ENCODE measurements at places on chromosomes 7 and 10.

GRCh38 chr10:33416209-33416608 is 81.7 kb upstream of the NRP1 start:
- DNase-seq: no peak

DNA sequence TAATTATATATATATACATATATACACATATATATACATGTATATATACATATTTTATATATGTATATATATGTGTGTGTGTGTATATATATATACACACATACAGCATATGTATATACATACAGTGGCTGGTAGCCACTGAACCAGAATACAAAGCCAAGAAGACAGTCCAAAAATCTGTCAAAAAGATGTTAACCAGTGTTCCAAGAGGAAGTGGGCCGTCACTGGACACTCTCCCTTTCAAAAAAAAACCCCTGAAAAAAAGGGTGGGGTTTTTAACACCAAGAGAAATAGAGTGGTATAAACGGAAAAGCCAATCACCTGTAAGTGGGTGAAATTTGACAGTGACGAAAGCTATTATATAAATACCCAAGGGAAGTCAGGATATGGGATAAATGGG is 31.1 kb upstream of the C1GALT1 start:
- no peak for DNase-seq

DNA sequence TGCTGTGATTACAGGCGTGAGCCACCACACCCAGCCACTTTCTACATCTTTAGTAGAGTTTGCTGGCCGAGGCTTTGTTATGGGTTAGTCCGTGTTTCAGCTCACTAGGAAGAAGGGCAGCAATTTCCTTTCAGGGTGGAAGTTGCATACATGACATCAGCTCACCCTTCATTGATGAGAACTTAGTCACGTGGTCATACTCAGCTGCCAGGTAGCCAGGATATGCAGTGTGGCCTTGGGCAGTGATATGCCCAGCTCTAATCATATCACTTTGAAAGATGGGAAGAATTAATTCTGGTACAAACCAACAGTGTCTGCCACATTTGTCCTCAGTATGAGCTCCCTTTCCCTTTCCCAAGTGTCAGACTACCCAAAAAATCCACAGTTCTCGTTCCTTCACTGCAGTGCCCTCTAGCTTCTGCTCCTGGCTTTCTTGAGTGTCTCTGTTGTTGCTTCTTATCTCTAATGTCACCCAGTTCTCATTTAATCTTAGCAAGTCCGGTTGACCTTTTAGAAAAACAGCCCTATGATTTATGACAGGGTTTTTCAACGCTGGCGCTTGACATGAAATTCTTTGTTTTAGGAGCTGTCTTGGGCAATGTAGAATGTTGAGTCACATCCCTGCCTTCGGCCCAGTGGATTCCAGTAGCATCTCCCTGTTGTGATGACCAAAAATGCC is 108.7 kb upstream of the ITGB1 start:
- DNase-seq: no peak

DNA sequence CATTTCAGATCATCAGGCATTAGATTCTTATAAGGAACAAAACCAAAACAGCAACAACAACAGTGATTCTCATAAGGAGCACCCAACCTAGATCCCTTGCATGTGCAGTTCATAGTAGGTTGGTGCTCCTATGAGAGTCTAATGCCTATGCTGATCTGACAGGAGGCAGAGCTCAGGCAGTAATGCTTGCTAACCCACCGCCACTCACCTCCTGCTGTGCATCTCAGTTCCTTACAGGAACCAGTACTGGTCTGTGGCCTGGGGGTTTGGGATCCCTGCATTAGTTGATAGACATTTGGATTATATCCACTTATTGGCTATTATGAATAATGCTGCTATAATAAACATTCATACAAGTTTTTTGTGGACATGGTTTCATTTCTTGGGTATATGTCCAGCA is 14.0 kb downstream of the MKLN1 start:
- no peak for DNase-seq

- DNase-seq: no peak
Observed at GRCh38 chr10:87702260-87702972, 42.7 kb downstream of the PAPSS2 start.

DNA sequence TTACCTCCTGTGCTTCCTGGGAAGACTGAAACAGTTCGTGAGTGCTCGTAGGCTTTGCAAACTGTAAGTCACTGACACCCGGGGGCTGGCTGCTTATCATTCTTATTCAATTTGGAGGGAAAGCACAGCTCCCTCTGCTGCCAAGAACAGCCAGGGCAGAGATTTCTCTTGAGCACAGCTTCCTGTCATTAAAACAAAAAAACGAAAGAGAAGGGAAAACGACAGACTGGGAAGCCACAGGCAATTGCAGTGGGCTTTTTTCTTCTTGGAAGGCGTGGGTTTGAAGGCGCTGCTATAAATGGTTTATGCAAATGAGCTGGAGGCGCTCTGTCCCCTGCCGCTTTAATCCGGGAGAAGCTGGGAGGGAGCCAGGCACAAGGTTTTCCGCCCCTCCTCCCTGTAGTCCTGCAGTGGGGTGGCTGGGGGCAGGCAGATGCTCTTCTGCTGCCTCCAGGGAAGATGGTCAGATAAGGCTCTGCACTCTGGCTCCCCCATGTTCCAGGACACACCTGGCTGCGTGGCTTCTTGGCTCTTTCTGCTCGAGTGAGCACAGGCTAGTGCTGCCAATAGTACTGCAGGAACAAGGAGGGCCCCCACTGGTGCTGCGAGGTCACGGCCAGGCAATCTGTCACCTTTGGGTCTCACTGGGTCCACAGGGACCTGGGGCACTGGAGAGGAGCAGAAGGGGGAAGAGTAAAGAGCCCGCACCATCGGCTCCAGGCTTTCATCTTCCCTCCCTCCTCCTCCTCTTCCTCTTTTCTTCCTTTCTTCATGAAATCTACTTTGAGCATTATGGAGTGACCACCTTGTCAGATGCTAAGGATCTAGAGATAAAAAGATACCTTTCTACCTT is 49.5 kb downstream of the NEURL1 start:
- DNase-seq: peak; percentile 59

DNA sequence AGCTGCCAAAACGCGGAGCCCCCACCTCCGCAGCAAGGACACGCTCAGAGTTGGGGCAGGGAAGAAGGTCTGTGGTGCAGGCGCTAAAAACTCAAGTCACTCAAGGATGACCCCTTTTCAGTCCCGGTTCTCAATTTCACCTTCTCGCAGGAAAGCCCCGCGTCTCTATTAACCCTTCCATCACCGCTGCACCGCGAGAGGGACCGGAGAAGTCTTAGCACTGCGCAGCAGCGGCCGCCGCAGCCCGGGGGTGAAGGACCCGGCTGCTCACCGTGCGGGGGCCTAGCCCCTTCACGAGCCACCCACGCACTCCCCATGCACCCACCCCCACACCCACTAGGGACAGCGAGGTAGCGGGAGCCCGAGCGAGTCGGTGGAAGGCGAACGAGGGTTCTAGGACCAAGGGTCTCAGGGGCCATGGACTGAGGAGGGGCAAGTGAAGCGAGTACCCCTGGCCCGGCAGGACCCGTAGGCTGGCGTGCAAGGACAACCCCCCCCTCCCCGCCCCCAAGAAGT is 162.9 kb downstream of the SH3PXD2A start:
- DNase-seq: no peak

DNA sequence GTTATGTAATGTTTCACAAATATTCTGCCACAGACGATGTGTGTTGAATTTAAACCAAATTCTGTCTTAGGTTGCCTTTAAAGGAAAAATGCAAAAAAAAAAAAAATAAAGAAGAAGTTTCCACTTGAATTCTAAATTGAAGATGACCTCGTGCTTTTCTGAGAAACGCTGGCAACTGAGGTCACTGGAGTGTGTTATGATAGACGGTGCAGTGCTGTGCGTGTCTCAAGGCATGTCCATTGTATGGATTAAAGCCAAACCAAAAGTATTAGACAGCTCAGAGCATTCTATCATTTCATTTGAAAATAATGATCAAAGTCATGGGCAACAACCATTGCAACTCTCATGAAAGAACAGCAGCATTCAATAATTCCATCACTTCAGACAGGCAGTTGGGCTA is 483.9 kb downstream of the GRM8 start:
- no peak for DNase-seq

All from NCI-H524 treated with DMSO at 0.1 percent for 48 hours (cell line).